Caki2 (cell line): ENCODE measurements at places on chromosomes 1 and 21. TPM values are rescaled to one million over a fixed set of nuclear protein-coding genes. Genes with fewer than 3 reads are reported as not detected.
A peak's percentile ranks its signal among the peaks of the same experiment; 100 is the strongest.

GRCh38 chr1:225882694-225883615 lies 775 bp upstream of the TMEM63A start:
- DNase-seq = peak; percentile 62

DNA sequence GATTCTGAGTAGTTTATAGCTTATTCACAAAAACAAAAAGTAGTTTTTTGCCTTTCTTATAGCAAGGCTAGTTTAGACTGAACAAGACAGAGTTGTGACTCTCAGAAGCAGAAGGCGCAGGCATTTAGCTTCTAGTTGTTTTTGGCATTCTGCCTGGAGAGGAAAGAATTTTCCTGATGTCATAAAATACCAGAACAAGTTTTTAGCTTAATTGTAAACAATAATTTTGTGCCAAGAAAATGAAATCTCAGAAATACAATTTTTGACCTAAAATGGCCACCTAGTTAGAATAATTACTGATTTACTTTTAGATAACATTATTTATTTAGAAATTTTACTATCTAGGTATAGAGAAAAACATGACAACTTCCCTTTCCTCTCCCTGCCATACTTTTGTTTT lies 1.0 kb downstream of the DNAJB4 start:
- DNase-seq = peak; percentile 55

DNA sequence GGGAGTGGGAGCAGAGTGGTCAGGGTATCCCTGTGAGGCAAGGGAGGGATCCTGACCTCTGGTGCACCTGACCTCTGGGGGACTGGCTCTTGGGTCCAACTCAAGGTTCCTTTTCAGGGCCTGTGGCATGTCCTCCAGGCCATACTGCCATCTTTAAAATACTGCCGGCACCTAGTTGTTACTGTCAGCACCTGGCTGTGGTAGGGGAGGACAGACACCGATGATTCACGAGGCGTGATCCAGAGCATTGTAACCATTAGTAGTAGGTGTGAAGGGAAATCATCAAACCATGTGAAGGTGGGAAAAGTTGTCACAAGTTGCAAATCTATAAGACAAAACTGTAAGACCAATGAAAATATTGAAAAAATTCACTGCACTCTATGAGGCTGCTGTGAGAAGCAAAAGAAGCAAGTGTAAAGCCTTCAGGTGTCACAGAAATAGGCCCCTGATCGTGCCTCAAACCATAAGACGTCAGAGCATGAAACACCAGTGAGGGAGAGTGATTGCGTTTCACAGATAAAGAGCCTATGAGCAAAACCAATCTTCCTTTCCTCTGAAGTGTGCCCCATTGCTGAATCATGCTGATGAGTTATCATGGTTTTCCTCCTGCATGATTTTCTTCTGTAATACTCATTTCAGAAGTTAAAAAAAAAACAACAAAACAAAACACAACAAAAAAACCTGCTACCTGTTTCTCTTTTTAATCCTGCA lies 55.3 kb downstream of the CDC7 start:
- no peak for DNase-seq

DNA sequence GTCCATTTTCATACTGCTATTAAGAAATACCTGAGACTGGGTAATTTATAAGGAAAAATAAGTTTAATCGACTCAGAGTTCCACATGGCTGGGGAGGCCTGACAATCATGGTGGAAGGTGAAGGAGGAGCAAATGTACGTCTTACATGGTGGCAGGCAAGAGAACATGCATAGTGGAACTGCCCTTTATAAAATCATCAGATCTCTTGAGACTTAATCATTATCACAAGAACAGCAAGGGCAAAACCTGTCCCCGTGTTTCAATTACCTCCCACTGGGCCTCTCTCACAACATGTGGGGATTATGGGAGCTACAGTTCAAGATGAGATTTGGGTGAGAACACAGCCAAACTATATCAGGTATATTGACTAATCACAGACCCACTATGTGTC lies 370.2 kb upstream of the USP24 start:
- no peak for DNase-seq

- peak; percentile 76 for DNase-seq
These were observed 273.7 kb upstream of the AJAP1 start for GRCh38 chr1:4380564-4381168.

- no peak for DNase-seq
These were observed 32.8 kb upstream of the RNF11 start for GRCh38 chr1:51203121-51203873.

DNA sequence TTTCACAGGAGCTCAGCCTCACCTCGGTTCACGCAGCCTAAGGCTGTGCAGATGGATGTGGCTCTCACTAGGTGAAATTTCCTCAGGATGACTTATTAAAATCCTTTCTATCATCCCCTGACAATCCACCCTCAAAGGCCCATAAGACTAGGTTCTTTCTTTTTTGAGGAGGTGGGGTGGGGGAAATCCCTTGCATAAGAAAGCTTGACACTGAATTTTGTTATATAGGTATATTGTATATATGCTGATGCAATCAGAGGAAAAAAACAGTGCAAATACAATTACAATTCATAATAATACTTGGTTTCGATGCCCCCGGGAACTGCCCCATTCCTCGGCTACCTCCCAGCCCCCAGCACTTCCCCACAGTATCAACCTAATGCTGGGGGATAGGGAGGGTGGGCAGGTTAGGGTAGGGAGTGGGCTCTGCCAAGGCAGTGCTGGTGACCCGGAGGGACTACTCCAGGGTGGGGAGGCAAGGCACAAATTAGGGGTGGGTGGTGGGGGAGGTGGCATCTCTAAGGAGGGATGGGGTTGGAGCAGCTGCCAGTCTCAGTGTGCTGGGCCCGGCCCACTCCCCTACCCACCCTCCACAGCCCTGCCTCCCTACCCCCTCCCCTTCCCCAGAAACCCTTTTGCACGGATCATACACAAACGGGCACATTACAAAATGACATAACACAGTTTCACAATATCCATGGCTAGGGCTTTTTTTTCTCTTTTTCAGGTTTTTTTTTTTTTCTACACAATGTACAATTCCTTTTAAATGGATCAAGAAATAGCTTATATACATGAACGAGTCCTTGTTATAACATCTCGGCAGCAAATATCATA lies 30.9 kb downstream of the SLC27A3 start:
- no peak for DNase-seq

GRCh38 chr1:89724369-89725010 lies 91.6 kb downstream of the LRRC8C start:
- DNase-seq = no peak

- DNase-seq = no peak
These were observed 41.4 kb upstream of the TENT5C start for GRCh38 chr1:117564227-117565075.

- DNase-seq = no peak
These were observed 407.3 kb downstream of the USP25 start for GRCh38 chr21:16137106-16137505.

- no peak for DNase-seq
These were observed 77.9 kb downstream of the OMA1 start for GRCh38 chr1:58468612-58469011.

GRCh38 chr1:169821500-169821899 lies 26.8 kb upstream of the METTL18 start:
- DNase-seq = no peak

DNA sequence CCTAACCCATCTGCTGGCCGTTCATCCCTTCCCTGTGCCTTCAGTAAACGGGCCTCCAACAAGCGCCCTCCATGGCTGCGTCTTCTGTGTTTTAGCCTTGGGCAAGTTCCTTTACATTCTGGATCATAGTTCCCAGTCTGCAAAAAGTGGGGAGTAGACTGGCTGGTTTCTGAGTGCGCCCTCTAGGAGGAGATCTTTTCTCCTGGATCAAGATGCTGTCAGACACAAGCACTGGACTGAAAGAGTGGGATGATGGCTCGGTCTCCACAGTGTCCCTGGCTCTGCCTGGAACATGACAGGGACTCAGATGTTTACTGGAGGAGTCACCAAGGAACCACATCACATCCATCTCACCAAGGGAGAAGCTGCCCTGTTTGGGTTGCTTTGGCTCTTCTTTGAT lies 88.8 kb downstream of the PRDM2 start:
- no peak for DNase-seq

DNA sequence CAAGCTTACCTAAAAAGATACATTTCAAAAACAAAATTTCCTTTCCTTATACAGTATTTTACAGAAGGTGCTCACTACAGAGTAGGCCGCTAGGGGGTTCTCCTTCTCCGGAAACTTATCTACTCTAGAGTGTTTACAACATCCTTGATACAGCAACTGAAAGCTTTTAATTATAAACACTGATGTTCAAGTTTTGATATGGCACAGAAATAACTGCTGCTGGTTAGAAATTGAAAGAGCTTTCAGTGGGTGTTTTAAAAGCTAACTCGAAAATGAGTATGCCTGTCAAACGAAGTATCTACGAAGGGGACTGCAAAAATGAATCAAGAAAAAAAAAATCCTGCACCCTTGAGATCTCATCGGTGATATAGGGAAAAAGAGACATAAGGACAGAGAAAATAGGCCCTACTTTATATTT lies 1.0 kb downstream of the YOD1 start:
- DNase-seq = peak; percentile 57

The PLPPR5 gene
- total RNA-seq = 4.3 and 5.6 TPM in 2 replicates
